T-helper 22 cell (primary cell): ENCODE measurements at places on chromosomes 3 and 15.

- DNase-seq: no peak
Measured at GRCh38 chr3:188760408-188760807, 411.4 kb upstream of the TPRG1 start.

DNA sequence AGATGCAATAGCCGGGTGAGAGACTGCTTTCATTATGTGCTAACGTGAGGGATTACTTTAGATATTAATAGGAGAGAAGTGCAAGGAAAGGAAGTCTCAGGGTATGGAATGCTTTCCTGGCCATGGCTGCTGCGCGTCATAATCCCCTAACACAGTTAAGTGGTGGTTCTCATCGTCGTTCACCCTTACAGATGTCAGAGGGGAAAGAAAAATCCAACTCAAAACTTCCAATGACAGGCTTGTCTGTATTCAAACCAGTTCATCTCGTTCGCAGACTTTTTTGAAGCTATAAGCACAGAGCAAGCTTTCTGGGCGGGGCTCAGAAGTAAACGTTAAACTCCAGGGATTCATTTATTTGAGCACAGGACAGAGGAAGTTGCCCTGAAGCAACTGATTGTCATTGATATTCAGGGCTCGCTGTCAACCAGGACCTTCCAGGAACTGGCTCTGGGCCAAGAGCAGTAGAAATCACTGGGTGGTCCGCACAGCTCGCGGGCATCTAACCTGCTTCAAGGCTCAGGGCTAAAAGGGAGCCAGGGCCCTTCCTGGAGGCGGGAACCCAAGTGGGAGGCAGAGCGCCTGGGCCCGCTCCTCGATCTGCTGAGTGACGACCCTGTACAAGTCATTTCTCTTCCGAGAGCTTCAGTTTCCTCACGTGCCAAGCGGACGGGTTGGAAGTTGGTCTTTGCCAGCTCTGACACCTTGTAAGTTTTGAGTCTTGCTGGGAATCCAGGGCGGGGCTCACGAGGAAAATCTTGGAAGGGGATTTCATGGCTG, 1.1 kb upstream of the LPP start:
- no peak for DNase-seq

DNA sequence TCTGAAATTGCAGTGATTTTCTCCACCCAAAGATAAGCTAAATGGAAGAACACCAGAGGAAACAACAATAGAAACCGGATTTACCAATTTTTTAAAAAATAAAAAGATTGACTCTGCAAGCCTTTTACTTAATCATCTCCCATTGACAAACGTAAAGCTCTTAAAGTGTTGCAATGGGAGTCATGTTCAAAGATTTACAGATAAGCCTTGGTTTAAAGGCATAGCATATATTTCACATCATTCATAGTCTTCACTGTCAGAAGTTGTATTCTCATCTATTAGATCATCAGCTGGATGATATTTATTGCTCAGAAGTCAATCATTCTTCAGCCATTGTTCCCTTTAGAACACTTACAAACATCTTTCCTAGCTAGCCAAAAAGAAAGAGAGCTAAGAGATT, 397.6 kb downstream of the GBE1 start:
- DNase-seq: no peak

- DNase-seq: no peak
Measured at GRCh38 chr3:77699125-77699691, 659.3 kb downstream of the ROBO2 start.

DNA sequence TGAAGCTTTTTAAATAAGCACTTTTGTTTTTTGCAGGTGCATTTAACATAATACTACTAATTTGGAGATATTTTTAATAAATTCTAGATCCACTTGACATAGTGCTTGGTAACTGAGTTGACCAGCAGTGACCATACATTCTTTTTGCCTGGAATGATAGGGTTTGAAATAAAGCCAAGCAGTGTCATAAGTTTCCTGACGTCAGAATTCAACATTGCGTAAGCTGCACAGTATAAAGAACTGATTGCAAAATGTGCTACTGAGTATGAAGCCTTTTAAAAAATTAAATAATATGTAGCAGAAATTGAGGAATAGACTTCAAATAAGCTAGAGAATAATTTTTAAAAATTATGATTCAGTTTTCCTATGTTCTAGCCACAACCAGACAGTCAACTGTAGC, 454.6 kb upstream of the ARPP21 start:
- DNase-seq: no peak

DNA sequence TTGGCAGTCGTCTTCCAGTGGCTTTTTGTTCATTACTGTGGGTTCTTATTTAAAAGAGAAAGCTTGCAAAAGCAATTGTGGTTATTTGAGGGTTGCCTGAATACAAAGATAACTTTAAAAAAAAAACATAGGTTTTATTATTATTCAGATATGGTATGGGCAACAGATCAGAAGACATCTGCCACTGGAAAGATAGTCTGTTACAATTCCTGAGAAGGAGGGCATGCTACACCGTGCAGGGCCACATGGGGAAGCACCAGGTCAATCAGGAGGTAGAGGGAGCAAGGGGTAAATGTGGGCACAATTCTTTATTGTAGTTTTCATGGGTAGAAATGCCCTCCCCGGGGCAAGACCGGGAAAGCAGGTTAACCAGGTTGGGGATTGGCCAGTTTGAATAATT, 46.5 kb downstream of the BBS4 start:
- DNase-seq: no peak

- no peak for DNase-seq
Measured at GRCh38 chr15:85010386-85011159, 28.9 kb downstream of the PDE8A start.
